Stimulated activated CD4-positive, alpha-beta T cell treated with anti-CD3 and anti-CD28 coated beads, Interleukin-15, amount 100 ng/mL, for 1 hour (primary cell): ENCODE measurements at places on chromosomes 5 and 9.

GRCh38 chr5:10946050-10946449, 185.0 kb upstream of the DAP start:
- DNase-seq, result no peak

DNA sequence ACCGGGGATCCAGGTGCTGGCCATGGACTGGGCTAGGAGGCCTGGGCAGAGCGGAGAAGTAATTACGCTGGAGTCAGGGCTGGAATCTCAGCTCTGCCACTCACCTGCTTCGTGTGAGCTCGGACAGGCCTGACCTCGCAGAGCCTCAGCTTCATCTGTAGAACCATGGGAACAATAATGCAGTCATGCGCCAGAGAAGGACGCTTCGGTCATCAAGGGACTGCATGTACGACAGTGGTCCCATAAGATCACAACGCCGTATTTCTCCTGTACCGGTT, 145.1 kb downstream of the GAPVD1 start:
- no peak for DNase-seq

- DNase-seq, result no peak
Measured at GRCh38 chr5:145969714-145970092, 33.3 kb downstream of the SH3RF2 start.

DNA sequence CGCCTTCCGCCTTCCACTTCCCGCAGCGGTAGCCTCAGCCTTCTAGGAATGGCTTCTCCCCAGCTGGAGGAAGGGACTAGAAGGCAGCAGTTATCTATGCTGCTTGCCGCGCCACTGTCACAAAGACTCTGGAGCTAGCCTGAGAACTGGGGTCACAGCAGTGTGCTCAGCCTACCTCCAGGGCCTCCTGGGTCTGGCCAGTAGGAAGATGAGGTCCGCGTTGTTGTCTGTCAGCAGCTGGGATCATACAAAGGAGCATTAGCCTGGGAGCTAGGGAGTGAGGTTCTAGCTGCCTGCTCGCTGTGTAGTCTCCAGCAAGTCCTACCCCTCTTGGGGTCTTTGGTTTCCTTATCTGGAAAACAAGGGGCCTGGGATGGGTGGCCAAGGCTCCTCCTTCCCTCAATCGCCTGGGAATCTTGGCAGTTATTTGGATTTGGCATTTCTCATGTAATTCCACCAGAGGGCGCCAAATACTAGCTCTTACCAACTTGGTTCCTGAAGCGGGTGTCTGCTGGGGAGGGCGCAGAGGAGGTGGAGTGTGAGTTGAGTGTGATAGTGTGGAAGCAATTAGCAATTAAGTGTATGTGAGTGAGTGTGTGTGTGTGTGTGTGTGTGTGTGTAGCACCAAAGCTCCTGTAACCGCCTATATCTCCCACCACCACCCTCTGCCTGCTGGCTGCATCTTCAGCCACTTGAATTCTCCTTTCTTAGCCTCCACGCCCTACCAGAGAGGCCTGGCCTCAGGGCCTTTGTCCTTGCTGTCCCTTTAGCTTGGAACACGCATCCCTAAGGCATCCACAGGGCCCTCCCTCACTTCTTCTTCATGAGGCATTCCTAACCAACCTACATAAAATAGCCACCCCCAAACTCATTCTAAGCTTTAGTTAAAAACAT, 97.1 kb downstream of the ENTREP1 start:
- no peak for DNase-seq

GRCh38 chr5:52791366-52791765, 3.6 kb downstream of the ITGA1 start:
- no peak for DNase-seq

GRCh38 chr9:96554326-96554725, 65.3 kb downstream of the CDC14B start:
- no peak for DNase-seq

DNA sequence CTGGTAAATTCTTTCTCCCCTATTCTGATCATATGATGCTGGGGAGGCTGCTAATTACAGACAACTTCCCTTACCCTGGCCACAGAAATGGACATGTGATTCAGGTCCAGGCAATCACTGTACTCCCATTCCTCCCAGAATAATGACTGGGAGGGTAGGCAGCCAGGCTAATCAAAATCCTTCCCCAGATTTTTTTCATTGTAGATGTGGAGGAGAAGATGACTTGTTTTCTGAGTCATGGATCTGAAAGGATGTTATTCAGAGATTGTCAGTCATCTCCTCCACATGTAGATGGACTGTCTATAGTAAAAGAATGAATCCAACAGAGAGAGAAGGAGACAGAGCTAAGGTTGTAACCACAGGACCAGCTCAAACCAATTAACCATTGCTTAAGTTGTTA, 123.9 kb upstream of the PUM3 start:
- no peak for DNase-seq

DNA sequence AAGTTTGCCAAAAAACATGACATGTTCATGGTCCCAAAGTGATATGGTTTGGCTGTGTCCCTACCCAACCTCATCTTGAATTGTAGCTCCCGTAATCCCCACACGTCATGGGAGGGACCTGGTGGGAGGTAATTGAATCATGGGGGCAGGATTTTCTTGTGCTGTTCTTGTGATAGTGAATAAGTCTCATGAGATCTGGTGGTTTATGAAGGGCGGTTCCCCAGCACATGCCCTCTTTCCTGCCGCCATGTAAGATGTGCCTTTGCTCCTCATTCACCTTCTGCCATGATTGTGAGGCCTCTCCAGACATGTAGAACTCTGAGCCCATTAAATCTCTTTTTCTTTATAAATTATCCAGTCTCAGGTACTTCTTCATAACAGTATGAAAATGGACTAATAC, 322.1 kb downstream of the MED10 start:
- DNase-seq, result no peak

- DNase-seq, result no peak
Measured at GRCh38 chr9:93944011-93944410, 11.1 kb downstream of the BARX1 start.

GRCh38 chr5:98726258-98726657, 47.2 kb upstream of the RGMB start:
- DNase-seq, result no peak

GRCh38 chr9:136602193-136602885, 56.5 kb upstream of the NOTCH1 start:
- no peak for DNase-seq

- DNase-seq, result no peak
Measured at GRCh38 chr9:70789086-70789485, 332.3 kb downstream of the TRPM3 start.

GRCh38 chr9:112555844-112556482, 69.3 kb downstream of the KIAA1958 start:
- DNase-seq, result no peak

GRCh38 chr5:98569288-98569687, 204.2 kb upstream of the RGMB start:
- no peak for DNase-seq

- no peak for DNase-seq
Measured at GRCh38 chr5:158154226-158155005, 295.5 kb upstream of the CLINT1 start.

DNA sequence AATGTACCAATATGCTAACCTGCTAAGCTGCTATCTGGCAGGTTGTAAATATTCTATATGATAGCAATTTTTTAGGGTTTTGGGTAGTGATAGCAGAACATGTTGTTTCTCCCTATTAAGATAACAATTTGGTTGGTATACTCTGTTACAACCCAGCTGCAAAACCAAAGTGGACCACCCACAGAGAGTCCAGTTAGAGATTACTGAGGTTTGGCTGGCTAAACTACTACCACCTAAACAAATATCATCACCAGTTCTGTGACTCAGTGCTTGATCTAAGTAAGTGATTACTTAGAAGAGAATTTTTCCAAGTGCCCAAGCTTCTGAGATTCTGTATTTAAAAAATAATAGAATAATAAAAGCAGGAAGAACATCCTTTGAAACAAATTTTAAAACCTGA, 72.3 kb downstream of the XRCC4 start:
- no peak for DNase-seq

- no peak for DNase-seq
Measured at GRCh38 chr9:38671748-38672147, 48.2 kb downstream of the FAM240B start.

DNA sequence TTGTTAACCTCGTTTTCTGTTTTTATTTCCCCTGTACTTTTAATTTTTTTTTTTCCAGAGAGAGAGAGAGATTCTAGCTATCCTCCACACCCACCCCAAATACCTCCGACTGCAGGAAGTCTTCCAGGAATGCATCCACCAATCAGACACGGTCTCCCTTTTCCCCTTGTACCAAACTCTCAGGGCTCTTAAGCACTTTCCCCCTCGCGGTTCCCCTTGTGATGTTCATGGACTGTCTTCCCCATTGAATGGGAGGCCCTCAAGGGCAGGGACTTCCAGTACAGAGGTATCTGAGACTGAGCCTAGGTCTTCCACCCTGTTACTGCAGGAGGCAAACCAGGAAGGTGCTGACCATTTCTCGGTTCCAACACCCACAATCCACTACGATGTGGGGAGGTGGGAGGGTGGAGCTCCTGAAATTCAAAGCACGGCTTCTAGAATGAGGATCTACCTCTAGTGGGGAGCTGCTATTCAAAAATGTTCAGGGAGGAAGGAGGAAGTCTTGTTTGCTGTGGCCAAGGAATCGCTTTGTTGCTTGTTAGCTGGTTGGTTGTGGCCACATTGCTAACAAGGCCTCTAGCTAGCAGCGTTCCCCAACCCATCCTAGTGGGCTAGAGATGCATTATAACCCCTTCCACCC, 37.5 kb upstream of the PTGS1 start:
- DNase-seq, result no peak

GRCh38 chr5:173885054-173885443, 3.1 kb upstream of the CPEB4 start:
- DNase-seq, result no peak

DNA sequence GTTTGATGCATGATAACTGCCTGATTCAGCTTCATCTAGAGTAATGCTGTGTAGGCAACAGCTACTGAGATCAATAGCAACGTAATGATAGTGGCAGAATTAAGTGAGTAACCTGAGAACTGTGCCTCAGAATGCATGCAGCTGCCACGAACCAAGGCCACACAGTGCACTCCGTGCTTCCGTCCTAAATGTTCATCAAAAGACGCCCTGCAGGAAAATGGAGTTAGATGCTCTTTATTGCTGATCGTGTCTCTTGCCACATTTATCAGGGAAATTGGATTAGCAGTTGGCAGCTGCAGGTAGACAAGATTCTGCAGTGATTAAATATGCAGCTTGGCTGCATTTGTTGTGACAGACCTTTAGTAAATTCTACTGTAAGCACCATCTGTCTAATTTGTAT, 107.7 kb upstream of the TLX3 start:
- DNase-seq, result no peak

DNA sequence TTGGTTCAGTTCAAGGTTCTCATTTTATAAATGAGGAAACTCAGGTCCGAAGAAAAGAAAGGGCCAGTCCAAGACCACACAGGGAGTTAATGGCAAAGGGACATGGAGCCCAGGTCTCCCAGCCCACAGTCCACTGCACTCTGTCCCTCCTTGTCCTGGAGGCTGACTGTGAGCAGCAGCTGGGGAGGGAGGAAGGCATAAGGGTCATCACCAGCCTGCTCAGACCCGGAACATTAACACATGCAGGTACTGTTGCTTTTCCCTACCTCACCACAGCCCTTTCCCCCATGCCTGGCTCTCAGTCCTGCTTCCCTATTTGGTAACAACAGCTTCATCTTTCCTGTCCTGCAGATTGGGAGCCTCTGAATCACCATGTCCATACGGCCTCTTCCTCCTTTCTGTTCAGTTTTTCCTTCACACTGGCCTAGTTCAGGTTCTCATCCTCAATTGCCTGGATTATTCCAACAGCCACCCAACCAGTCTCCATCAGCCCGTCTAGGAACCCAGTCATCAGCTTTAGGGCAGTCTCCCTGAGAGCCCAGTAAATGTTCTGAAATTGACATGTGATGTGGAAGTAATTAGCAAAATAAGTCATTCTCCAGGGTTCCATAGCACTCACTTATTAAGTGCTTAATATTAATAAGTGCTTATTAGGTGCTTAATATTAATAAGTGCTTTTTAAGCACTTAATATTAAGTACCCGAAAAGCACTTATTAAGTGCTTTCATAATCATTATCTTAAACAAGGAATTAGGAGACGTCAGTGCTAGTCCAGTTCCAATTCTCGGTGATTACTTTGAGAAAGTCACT, 4.3 kb downstream of the GPX3 start:
- DNase-seq, result no peak

GRCh38 chr5:32679218-32679617, 31.9 kb upstream of the NPR3 start:
- DNase-seq, result no peak
